ENCODE measurements at places on chromosomes 12 and 14.

DNA sequence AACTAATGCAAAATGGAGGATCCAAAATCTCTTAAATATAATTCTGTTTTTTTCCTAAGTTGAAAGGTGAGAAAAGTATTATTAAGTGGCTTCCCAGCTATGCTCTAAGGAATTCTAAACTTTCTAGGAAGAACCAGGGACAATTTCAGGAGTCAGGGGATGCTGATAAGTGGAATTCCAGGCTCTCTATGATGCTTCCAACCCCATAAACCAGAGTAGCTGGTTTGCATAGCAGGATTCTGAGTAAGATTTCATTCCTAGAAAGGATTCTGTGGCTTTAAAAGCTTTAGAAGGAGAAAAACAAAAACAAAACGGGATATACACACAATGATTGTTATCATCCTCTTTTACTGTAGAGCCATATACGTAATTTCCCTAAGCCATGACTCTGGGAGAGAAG is 93.9 kb downstream of the SLC16A7 start:
- no peak for DNase-seq

DNA sequence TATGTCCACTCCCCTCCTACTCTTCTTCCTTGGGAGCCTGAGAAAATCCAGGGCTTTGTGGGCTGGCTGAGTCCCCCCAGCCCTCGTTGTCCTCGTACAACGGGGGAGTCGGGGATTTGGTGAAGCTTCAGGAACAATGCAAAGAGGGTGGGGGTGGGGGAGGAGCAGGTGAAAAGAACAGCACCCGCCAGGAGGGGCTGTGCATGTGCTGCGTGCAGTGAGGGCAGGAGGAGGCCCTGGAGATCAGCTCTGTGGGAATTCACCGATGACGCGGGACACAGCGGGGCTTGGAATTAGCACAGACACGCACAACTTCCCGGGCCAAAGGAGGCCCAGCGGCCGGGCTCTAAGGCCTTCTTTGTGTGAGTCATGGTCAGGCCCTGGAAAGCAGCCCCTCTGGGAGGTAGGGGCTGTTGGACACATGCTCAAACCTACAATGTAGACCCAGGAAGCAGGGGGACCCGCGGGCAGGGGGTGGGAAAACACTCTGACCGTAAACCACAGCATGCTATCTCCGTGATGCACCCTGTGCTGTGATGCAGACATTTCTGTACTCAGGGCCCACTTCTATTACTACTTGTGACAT is 32.8 kb downstream of the RBM19 start:
- DNase-seq = no peak

DNA sequence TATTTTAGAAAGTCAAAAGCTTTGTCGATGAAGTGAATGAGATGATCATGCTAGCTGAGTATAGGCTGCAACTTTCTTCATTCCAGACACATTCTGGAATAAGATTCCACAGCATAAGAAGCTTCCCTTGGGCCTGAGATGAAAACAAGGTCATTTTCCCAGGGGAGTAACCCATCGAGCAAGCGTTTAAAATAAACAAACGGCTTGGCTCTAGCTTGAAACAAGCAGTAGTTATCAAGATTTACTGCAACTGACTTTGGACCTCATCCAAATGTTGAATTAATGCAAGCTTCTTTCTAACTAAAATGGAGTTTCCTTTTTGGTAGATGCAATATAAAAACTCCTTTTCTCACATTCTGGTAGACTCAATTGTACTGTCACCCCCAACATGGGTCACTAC is 23.0 kb downstream of the KCNJ8 start:
- no peak for DNase-seq

- DNase-seq = peak; percentile 99
Measured at GRCh38 chr14:54509546-54510501, at the start of gene CGRRF1. TSS of gene CGRRF1 (plus strand) at chr14:54509906. CDS start at chr14:54509960, 54 bp downstream.

DNA sequence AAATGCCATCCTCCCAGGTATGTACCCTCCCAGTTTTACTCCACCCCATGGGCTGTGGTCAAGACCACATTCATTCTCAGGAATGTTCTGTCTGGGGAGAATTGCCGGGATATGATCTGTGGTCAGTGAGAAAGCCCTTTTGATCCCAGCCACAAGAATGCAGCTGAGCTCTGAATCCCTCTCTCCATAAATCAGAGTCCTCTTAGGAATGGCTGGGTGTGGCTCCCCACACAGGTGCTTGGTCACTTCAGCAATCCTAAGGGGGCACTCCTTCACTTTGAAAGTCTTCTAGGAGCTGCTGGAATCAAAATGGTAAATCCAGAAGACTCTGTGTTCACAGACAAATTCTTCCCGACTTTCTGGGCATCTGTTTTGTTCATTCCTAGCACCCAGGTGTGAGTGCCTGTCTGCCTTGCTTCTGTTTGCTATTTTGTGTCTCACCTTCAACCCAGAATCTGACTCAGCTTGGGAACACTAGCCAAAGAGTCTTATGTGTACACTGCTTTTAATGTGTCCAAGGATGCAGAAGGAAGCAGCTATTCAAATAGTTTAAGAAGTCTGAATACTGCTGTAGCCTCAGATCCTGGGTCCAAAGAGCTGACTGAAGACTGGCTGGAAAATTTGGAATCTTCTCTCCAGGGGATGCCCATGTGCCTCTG is 144.6 kb upstream of the CDKN3 start:
- DNase-seq = peak; percentile 91

DNA sequence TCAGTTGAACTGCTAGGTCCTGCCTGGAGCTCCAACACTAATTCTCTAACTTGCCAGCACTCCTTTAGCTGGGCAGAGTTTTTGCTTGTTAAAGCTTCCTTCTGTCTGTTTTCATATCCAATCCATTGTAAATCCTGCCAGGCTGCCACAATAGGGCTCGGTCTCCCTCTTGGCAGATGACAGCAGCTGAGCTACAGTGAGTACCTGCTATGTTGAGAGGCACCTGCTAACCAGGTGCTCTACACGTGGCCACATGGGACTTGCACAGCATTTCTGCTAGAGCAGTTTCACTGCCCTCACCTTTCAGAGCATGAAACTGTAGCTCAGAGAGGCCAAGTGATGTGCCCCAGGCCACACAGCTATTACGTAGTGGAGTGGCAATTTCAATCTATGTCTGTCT is 106.6 kb upstream of the NOS1 start:
- no peak for DNase-seq

GRCh38 chr12:121217063-121217462 is 7.1 kb downstream of the P2RX4 start:
- DNase-seq = no peak

DNA sequence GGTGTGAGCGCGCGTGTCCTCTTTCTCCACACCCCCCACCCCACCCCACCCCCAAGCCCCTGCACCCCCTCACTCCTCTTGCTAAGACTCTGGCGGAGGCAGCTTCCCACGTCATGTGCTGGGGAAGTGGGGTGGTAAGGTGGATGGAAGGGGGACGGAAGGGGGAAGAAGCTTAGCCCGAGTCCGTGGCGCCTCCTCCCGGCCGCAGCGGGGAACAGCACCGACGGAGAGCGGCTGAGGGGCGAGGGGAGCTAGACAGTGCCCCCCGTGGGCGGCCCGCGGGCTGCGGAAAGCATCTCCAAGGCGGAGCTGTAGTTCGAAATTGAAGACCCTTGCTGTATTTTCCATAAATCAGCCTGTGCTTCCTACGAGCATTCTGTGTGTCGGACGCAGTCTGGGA is 588 bp upstream of the GRIN2B start:
- no peak for DNase-seq

GRCh38 chr12:93163260-93164036 is 214.3 kb upstream of the NUDT4 start:
- no peak for DNase-seq

GRCh38 chr12:76784600-76785051 is 20.7 kb downstream of the ZDHHC17 start:
- no peak for DNase-seq

DNA sequence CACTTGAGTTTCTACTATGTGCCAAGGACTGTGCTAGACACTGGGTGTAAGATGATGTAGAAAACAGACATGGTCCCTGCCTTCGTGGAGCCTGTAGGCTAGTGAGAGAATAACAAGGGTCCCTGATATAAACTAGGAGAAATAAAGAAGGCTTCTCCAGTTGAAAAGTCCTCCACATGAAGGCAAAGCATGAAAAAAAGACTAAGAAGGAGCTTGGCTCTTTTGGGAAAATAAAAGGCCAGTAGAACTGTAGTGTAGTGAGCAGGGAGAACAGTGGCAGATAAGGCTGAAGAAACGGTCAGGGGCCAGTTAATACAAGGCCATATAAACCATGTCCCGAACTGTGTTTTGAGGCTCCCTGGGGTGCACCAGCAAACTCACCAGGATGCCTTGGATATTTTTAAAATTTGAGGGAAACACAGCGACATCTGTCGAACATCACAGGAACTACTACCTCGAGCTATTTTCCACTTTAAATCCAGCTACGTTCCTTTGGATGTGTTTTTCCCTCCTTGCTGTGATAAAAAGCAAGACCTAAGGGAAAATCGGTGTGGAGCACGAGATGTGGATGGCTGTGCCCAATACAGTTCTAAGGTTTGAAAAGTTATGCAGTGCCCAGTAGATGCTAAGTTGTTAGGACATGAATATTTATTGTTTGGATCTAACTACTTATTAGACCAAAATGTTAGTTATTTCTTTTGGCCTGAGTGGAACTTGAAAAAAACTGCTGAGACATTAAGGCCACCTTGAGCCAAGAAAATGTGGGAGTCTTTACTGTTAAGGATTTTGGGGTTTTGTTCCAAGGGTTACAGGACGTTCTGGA is 8.5 kb upstream of the CFL2 start:
- DNase-seq = no peak

GRCh38 chr12:117155278-117156060 is 34.8 kb downstream of the FBXO21 start:
- DNase-seq = peak; percentile 89

DNA sequence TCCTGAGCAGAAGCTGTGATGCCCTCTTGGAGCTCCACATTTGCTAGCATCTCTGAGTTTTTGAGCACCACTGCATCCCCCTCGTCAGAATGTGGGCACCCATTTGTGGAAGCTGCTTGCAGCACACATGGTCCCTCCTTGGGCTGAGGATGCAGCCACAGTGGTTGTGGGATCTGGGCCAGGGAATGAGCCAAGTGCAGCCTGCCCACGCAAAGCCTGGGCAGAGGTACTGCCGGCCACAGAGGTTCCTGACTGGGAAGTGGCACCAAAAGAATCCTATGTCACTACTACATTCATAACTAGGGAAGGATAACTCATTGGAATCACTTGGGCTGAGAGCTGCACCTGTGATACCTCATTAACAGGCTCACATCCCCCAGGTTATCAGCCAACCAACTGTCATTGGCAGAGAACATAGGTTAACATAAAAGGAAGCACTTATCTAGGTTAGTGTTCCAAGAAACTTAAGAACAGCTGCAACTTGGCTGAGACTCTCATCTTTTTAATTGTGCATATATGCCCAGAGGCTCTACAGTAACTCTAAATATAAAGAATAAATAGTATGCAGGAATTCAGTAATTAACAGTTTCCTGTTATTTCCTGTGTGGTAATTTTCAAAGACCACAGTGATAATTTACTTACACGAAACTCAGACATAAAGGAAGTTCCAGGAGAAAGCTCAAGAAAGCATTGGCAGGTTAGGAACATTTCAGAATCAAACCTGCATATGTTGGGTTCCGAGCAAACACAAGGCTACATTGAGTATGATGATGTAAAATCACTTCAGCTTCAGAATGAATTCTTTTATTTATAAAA is 145.3 kb downstream of the BCAT1 start:
- no peak for DNase-seq

DNA sequence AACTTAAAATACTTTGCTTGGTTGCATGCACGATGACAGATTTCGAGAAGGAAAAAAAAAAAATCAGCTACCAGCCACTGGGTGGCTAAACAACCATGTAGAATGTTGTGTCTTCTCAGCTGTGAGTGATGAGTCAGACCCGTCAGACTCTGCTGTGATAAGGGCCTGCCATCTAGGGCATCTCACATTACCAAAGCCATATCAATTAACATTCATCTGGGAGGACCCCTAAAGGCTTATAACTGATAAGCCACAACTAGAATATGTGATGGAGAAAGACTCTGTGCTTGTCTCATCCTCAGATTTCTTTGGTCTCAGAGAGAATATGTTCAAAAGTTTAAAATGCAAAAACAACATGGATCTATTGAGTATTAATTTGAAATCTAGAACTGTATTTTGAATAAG is 111.5 kb downstream of the PAX9 start:
- no peak for DNase-seq

- no peak for DNase-seq
Measured at GRCh38 chr12:93089805-93090569, 160.9 kb upstream of the EEA1 start.

GRCh38 chr12:16542586-16542985 is 63.4 kb downstream of the LMO3 start:
- DNase-seq = no peak

DNA sequence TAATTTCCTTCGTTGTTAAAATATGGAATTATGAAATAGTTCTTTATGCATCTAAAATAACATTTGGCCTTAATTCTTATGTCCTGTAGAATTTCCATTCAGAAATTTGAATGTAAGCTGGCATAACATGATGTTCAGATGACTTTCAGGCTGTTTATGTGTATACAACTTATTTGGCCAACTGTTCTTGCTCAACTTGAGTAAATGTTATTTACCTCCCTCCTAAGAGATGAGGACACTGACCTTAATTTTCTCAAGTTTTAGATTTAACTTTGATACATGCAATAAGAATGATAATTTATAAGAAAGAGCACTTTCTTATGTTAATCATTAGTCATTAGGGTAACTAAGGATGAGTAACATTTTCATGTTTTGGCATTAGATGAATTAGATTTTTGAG is 365.4 kb downstream of the AEBP2 start:
- DNase-seq = no peak

DNA sequence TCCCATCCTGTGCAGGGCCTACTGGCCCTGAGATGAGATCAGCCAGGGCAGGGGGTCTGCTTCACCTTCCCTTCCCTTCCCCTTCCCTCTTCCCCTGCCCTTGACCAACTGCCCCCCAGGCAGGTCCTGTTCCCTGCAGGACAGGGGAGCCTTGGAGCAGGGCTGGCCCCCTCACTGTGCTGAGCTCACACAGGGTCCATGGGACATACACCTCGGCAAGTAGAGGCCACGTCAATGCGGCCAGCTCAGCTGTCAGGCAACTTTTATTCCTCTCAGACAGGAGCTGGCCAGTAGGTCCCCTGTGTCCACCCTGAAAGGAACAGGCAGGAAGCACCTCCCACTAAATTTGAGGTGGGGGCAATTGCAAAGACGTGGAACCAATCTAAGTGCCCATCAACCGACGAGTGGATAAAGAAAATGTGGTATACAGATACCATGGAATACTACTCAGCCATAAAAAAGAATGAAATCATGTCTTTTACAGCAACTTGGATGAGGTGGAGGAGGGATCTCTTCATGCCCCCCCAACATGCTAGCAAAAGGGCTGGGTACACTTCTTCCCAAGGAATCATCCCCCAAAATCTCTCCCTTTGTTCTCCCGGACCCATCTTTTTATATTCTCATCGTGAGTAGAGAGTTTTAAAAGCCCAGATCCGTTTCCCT is 148.7 kb downstream of the BCL11B start:
- DNase-seq = no peak

DNA sequence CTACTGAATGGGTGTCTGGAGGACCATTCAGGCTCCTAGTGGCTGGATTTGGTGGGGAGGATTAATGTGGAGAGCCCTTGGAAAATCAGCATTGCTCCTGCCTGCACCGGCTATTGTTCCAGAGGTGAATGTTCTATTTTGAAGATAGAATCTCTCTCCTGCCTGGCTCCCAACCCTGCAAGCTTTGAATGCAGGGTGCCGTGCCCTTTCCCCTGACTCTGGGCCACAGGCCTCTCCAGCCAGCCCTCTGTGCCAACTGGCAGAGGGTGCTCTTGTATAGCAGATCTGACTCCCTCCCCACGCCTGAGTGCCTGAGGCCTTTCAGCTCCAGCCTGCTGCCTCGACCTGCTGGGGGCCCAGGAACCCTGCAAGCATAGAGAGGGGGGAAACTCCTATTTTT is 106.8 kb downstream of the TMEM260 start:
- no peak for DNase-seq

- peak; percentile 67 for DNase-seq
Measured at GRCh38 chr14:63045234-63045611, at the start of gene KCNH5. TSS of gene KCNH5 (minus strand) at chr14:63045458. CDS start at chr14:63045186, 272 bp downstream.

All from RWPE2 (cell line).